ENCODE measurements at places on chromosomes 2 and 18. TPM values are rescaled to one million over a fixed set of nuclear protein-coding genes. Genes with fewer than 3 reads are reported as not detected.

OTOS gene
- polyA plus RNA-seq, result not detected

TEX44 gene
- not detected for polyA plus RNA-seq

HDAC4 gene
- polyA plus RNA-seq, result 25.2 TPM

ESPNL gene
- 0.43 TPM for polyA plus RNA-seq

MYL1 gene
- polyA plus RNA-seq, result 11.8 TPM

All from spinal cord (tissue), 10 donors.